ENCODE measurements at places on chromosomes 3 and 15.
A peak's percentile ranks its signal among the peaks of the same experiment; 100 is the strongest.

DNA sequence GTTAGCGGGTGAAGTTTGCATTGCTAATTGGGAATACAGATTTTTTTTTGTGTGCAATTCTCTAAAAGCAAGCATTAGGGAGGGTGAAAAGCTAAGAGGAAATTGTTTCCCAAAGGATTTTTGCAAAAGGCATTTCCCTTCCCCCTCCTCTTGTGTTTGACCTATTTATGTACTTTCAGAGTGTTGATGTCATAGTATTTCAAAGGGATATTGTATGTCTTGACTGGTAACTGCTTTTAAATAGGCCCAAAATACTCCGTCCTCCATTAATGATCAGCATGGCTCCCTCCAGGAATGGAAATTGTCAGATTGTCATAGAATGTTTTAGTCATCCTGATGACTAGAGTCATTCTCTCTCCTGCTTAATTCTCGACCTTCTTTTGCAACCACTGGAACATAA is 32.4 kb downstream of the TRIM71 start:
- no peak for DNase-seq

DNA sequence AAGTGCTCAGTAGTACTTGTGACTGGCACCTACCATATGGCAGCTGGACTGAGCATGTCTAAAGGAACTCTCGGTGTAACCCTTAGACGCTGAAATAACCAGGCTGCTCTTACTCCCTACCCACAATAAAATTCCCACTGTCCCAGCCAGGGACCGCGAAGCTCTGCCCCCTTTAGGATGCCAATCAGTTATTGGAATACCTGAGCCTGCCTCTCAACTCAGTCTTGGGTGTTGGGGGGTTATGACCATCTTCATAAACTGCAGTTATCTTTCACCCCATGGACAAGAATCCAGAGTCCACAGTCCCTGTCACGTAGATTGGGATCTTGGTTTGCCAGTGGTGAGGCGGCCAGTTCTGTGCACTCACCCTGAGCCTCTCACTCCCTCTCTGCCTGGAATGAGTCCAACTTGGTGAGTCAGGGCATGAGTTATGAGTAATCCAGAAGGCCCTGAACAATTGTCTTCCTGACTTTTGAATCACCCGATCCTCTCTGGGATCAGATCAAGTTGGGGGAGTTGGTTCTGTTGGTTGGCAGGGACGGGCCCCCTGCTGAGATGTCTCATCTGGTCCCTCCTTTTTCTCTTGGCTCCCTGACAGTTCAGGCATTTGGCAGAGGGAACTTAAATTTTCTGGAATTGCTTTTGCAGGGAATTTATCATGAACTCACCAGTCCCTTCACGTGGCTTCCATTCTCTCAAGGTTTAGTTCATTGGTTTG is 120.1 kb upstream of the UBE2E1 start:
- DNase-seq, result no peak

DNA sequence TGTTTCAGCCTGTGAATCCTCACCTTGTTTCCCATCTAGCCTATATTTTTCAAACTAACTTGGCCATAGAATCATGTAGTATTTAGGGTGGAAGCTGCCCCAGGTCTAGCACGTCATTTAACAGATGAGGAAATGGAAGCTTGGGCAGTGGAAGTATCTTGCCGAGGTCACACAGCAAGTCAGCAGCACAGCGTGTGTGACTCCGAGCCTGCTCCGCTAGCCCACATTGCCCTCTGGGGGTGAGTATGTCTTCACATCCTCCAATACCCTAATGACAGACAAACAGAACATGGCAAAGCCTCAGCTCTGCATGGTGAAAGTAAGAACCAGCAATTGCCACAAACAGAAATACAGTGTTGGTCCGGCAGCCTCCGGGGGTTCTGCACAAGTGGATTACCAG is 2.2 kb upstream of the CCR5 start:
- peak; percentile 24 for DNase-seq

DNA sequence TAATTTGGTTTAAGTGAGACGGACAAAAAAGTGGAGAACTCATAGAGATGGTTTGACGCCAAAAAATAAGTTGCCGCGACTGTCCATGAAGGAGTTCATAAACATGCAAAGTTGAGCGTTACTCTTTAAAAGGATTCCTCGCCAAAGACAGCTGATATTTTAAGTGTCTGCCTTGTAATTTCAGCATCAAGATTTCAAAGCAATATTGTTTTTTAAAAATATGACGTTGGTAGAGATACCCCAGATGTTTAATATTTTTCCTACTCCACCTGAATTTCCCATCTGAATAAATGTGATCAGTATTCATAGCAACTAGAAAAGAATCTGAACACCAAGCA is 155.0 kb downstream of the TUSC7 start:
- no peak for DNase-seq

GRCh38 chr3:17052363-17052762 is 167.6 kb downstream of the PLCL2 start:
- no peak for DNase-seq

- DNase-seq, result no peak
These were observed 272.8 kb upstream of the TTC14 start for GRCh38 chr3:180329187-180329586.

DNA sequence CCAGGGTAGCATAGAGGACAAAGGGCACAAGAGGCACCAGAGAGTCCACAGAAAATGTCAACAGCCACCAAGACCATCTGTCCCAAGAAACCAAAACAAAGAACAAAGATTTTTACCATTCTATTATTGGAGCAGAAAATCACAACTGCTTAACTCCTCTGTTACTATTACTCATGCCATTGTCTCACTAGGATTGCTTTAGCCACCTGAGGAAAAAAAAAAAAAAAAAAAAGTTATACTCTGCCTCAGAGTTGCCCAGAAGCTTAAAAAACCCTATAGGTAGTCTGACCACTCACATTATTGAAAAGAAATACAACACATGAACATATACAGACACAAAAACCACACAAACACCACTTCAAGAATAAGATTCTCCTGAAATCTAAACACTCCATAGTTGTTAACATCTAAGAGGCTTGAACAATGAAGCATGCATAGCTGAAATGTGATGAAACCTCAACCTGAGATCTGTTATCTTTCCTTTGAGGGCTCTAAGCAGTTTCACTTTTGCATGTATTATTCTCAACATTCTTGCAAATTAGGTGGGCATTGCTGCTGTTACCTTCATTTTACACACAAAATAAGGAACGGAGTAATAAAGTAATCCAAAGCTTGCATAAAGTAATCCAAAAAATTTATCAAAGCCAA is 85.4 kb downstream of the IGSF11 start:
- no peak for DNase-seq

- DNase-seq, result peak; percentile 13
These were observed 27.5 kb upstream of the CFAP161 start for GRCh38 chr15:81106560-81106959.

- DNase-seq, result peak; percentile 50
These were observed 862 bp upstream of the MAN2A2 start for GRCh38 chr15:90902040-90902839.

DNA sequence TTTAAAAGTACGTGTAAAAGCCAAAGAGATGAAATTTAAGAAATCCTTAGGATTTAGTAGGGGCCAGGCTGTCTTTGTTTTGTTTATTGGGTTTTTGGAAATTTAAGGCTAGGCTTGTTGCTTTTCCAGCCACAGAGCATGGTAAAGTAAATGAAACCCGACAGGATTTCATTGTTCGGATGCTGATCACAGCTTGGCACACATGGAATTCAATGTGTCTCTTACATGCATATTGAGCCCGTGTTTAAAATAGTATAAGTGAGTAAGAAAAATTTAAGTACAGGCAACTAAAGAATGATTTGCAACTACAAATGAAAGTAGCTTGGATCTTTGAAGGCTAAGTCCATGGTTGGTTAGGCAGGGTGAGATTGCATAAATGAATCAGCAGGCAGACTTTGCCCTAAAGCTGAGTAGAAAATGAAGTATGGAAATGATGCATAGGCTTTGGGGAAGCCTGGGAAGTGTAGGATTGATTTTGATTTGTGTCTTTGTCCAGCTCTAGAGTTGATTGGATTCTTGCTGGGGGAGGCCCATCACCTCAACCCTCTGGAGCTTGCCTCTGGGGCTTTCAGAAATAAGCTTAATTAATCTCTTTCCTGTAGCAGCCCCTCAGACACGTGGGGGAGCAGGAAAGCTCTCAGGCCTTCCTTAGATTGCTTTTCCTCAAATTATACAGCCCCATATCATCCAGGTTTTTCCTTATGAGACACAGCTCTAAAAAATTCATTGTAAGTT is 68.2 kb upstream of the ADAMTSL3 start:
- no peak for DNase-seq

DNA sequence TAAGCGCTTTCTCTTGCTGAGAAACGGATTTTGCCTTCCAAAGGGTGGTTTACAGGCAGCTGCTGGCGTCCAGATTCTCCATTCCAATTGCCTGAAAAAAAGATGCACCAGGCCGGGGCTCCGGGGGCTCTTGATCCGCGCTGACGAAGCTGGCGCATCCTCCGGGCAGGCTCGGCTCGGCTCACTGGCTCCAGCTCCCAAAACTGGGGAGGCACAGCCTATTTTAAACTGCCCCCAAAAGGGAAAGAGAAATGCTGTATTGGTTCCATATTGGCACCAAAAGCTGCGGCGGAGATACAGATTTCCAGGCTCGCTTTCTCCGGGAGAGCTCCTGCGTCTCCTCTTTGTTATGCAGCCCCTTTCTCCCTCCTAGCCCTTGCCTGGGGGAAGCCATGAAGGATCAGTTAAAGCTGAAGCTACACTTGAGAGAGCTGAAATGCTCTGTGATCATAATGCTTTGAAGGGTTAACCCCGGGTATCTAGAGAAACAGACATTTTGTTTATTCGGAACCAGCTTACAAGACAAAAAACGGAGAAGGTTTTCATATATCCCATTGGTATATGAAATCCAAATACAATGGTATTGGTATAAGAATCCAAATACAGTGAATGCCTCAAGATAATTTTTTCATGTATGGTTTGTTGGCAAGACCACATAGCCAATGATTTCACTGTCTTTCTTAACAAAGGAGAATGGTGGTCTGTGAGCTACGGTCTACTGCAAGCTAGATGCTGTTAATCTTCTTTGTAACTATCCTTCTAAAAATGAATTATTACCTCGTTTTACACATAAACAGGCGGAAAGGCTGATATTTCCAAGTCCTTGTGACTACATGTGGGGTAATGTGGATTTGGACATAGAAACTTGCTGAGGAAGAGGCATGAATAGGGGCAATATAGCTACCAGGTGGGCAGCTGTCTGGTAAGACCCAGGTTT is 693 bp downstream of the CD200 start:
- no peak for DNase-seq

DNA sequence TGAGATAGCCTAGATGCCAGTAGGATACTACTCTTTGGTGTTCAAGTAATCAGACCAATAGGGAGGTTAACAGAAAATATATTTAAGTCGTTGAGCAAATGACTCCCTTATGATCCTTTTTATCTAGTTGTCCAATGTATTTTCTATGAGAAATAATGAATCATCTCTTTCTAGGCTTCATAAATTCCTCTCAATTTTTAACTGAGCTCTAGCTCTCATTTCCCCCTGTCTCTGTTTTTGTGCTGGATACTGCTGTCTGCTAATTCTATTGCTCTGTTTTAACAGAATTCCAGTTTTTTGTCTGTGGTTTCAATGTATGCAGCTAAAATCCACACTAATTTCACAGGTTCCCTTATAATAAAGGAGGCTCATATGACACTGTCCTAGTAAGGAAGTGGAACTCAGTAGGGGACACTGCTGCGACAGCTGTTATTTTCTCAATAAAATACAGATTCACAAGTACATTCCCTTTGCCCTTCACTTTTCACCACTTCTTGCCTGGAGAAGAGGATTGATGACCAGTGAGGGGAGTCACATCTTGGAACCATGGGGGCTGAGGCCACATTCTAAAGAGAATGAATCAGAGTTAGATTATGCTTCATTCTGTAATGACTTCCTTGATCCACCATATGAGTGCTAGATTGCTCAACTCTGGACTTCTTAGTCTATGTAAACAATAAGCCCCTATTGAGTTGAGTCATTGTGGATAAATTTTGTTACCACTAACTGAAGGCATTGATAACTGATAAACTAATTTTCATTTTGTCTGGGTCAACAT is 558.7 kb upstream of the KCNMB2 start:
- DNase-seq, result no peak

GRCh38 chr3:170622369-170623159 is 36.7 kb upstream of the SLC7A14 start:
- no peak for DNase-seq

All from stimulated activated CD4-positive, alpha-beta T cell treated with anti-CD3 and anti-CD28 coated beads, Interleukin-2, amount 100 ng/mL, for 4 hours (primary cell).